ENCODE measurements at places on chromosomes 2 and 18.

- no peak for DNase-seq
Measured at GRCh38 chr2:27715318-27716210, 51.9 kb downstream of the SLC4A1AP start.

GRCh38 chr18:58860747-58861231 is 3.9 kb upstream of the ZNF532 start:
- no peak for DNase-seq

DNA sequence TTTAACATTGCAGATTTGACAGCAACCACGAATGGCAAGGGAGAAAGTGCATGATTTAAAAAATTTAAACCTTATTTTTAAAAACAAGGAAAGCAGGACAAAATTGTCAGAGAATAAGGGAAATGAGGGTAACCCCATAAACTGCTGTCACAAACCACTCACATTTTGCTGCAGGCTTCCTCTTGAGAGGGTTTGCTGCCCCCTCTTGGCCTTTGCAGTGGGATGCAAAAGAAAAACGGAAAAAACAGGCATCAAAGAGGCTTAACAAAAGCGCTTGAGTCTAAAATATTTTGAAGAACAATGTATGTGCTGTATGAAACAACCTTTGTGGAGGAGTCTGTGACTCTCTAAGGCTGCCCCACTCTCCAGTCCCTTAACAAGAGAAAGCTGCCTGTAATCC is 91.6 kb downstream of the TMX3 start:
- DNase-seq = peak; percentile 48

- DNase-seq = no peak
Measured at GRCh38 chr2:60095903-60096302, 457.6 kb downstream of the BCL11A start.

- no peak for DNase-seq
Measured at GRCh38 chr18:32469190-32469651, 1.5 kb downstream of the GAREM1 start.

GRCh38 chr18:50679656-50680055 is 119.8 kb downstream of the MAPK4 start:
- DNase-seq = no peak

GRCh38 chr18:32695534-32695933 is 77.3 kb downstream of the KLHL14 start:
- DNase-seq = no peak

- no peak for DNase-seq
Measured at GRCh38 chr2:142130111-142131009, 456 bp downstream of the LRP1B start.

DNA sequence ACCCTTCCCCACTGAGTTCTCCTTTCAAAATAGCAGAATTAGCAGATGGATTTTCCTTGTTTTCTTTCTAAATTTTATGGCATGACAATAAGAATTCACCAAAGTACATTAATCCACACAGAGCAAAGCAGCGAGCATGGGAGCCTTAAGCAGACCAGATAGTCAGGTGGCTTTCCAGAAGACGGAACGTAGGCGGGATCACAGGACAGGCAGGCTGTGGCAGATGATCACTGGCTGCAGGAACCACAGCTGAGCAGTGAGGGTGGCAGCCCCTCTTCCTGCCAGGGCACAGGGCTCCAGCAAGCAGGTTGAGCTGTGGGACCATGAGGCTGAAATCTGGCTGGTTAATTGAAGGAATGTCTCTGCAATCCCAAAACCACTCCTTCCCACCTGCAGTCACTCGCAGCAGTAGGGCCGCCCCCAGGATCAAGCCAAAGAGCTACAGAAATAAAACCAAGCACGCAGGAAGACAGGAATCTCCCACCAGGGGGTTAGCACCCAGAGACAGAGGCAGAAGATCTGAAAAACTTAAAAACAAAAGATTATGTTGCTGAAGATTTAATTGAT is 259.9 kb downstream of the EIPR1 start:
- DNase-seq = no peak

GRCh38 chr2:234631646-234632514 is 135.0 kb upstream of the ARL4C start:
- no peak for DNase-seq

DNA sequence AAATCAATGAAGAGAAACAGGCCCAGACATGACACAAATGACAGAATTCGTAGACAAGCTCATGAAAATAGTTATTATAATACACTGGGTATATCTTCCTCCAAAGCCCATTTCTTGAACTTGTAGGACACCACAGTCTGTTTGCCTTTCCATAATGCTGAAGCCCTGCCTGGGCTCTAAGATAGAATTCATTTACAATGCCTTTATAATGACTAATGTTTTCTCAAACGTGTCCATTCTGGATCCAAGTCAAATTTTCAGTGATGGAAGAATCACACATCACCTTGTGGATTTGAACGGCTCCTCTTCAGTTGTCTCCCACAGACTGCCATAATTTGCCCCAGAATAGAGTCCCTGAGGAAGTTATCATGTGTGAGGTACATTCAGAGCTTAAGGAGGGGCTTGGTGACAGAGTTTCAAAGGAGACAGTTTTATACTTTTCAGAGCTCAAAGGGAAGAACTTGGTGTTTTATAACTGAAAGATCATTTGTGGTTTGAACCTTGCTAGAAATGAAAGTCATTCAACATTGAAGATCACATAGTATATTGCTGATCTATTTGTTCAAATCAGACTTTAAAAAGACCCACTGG is 38.2 kb downstream of the CASP8 start:
- DNase-seq = no peak

GRCh38 chr18:3806656-3807055 is 356.7 kb downstream of the TGIF1 start:
- no peak for DNase-seq

GRCh38 chr2:191891656-191892055 is 44.8 kb upstream of the CAVIN2 start:
- no peak for DNase-seq

- no peak for DNase-seq
Measured at GRCh38 chr2:198006733-198007132, 202.3 kb downstream of the PLCL1 start.

All from hematopoietic multipotent progenitor cell treated with erythropoietin and hydrocortisone succinate and interleukin-3 and kit ligand, for 8 days (in vitro differentiated cells).